CD4-positive, alpha-beta T cell treated with Interleukin-2 at 100 ng/mL for 4 hours (primary cell): ENCODE measurements at places on chromosomes 5 and 9.

DNA sequence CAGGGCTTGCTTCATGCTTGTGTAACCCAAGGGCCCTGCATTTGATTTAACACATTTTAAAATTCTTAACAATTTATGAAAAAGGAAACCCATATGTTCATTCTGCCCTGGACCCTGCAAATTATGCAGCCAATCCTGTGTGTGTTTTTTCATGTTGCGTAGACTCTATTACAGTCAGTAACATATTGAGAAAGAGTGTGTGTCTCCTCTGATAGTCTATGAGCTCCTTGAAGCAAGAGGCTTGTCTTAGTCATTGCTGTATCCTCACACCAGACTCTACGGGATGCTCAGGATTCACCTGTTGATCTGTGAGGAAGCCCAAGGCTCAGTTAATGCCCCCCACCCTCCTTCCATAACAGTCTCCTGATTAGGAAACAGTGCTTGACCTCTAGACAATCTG lies 177.3 kb upstream of the DMAC1 start:
- DNase-seq = no peak

- DNase-seq = no peak
Observed at GRCh38 chr9:77284616-77285015, 107.3 kb downstream of the VPS13A start.

DNA sequence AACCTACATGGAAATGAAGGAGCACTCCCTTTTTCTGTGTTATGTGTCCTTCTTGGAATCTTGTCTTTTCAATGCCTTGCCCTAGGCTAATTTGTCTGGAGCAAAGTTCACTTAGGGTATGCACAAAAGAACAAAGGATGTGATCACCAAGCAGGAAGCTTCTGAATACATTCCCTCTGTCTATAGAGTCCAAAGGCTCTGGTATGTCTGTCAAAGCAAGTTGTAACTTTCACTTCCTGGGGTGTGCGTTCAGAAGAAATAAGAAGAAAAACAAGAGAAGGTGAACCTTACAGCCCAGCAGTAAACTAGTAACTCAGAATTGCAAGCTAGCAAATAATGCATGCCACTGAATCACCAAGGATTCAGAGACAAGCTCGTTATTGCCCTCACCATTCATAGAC lies 31.7 kb upstream of the CDH6 start:
- DNase-seq = no peak

- peak; percentile 98 for DNase-seq
Observed at GRCh38 chr9:94165592-94166235, 81.5 kb downstream of the PTPDC1 start.

- no peak for DNase-seq
Observed at GRCh38 chr5:177134697-177135225, 1.2 kb downstream of the NSD1 start.

- no peak for DNase-seq
Observed at GRCh38 chr9:134328841-134329575, 2.8 kb downstream of the RXRA start.

DNA sequence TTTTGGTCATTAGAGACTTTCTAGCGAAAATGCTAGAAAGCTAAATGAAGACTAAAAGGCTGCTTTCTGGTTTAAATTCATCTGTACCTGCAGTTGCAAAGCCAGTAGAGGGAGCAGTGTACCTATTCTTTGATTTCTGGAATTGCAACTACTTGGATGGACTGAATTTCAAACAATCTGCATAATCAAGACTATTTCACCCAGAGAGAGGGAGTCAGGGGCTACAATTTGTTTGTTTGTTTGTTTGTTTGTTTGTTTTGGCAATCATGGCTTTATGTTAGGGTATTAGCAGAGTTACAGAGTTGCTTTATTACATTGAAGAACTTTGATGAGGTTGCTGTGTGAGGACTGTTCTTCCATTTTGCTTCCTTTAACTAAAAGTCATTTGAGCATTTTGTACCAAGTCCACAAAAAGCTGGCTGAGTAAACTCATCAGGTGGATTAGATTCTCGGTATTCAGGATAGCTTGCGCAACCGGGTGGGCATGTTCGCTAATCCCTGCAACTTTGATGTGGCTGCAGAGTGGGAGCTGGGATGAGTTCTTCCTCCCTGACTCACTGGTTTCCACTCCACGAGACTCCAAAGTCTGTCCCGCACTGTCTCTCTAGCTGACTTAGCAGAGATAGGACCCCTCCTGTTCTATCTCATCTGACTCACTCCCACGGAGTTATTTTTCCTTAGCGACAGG lies 80.0 kb upstream of the TUT7 start:
- DNase-seq = peak; percentile 28

DNA sequence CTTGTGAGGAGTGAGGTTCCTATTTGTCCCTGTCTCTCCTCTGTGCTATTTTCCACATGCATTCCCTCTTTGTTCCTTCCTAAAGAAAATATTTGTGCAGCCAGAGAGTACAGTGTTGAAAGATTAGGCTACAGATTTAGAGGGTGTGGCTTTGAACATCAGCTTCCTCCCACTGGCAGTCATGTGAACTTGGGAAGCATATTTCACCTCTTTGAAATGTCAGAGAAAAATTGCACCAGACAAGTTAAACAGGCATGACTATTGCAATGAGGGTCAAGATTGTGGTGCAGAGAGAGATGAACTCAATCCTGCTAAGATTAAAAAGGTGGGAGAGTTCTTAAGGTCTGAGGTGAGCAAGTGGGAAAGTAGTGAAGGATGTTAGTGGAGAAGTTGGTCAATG lies 641.0 kb downstream of the DNAH5 start:
- no peak for DNase-seq

DNA sequence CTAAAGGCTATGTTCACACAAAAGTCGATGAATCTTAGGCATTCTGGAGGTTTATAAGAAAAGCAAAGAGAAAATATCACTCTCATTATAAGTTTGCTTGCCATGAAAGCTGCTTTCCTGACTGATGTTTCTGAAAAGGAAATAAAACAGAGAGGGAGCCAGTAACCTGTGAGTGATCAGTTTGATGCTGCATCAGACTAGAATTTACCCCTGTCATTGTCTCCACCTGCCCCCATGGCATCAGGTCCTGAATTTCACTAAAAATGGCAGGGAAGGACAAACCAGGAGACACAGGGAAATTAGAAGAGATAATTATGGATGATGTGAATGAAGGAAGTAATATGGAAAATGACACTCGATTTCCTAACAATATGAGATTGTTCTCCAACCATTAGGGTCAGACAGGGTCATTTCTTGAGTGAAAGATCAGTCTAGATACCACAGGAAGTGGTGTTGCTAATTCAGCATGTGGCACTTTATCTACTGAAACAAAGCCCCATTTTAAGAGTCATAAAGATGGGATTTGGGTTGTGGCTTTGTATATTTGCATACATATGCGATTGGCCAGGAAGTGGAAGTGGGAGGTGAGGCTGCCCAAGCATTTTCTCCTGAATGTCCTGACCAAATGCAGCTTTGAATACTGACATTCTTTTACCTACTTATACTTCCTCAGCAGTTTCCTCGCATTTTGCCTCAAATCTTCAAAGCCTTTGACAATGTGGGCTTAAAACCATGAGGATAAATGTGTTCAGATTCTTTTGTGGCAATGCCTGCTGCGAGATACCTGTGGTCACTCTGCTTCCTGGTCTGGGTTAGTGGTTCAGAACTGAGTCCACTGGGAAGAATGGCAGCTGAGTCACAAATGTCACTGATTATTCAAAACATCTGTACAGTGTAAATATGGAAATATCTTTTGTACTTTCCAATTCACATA lies 29.7 kb downstream of the MEGF10 start:
- no peak for DNase-seq

DNA sequence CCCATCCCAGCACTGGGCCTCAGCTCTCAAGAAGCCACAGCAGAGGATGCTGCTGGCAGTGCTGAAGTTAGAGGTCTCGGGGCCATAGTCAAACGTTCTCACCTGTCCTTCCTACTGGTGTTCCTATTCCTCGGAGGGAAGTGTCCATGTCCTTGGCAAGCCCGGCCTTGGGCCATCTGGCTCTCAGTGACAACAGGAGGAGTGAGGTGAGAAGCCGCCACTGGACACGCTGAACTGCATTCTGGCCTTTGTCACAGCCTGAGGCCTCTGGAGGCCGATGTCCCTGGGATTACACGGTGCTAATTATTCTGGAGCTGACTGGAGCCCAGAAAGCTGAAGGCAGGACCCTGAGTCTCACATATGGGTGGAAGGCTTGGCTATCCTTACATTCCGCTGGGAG lies 92.5 kb downstream of the OLFM1 start:
- DNase-seq = no peak

GRCh38 chr5:113050721-113051382 lies 74.3 kb downstream of the DCP2 start:
- no peak for DNase-seq

DNA sequence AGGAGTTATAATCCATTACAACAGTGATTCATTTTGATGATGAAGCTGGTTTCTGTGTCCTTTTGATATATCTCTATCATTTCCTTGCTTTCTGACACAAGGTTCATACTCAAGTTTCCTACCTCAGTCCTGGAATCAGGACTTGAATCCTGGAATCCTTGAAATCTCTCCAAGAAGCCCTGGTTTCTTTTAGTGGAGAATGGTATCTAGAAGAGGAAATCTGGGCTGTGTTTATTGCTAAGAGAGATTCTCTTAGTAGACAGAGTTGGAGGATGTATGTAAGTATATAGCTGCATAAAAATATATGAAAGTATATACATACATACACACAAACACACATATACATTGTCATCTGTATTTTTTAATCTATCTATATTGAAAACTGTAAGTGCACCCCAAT lies 114.4 kb downstream of the GCNT1 start:
- DNase-seq = no peak

- DNase-seq = no peak
Observed at GRCh38 chr5:167634432-167634831, 657.0 kb upstream of the WWC1 start.

- no peak for DNase-seq
Observed at GRCh38 chr5:154483654-154484392, 5.8 kb upstream of the HAND1 start.

DNA sequence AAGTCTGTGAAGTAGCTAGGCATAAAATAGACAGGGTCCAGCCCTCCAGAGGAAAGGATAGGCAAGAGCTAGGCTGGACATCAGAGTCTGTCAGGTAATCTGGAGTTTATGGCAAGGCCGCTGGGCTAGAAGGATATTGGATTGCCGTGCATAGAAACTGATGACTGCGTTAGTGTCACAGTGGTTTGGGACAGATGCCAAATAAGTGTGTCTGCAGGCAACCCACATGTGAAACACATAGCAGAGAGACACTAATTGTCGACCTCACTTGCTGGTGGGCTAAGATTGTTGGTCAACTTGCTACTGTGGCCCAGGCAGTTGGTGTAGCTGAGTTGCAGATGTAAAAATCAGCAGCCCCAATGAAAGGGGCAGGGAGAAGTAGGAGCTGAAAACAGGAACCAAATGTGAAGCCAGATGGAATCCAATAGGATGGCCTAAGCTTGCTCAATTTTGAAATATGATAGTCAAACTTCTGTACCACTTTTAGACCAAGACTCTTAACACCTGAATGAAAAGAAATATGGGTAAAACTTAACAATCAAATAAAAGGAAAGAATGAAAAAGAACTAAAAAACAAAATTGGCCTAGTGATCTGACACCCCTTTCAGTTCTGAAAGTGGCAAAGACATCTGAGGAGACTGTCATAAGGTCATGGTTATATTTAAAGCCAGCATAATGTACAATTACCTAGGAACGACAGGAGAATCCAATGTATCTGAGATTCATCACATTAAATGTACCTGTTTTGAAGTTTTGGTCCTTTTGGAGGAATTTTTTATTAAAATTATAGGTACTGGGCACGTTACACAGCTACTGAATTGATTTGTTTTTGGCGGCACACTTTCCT lies 243.3 kb upstream of the ACTBL2 start:
- DNase-seq = no peak

- DNase-seq = peak; percentile 51
Observed at GRCh38 chr9:131310833-131311554, 21.5 kb downstream of the PLPP7 start.

GRCh38 chr5:64759960-64760660 lies 8.4 kb downstream of the SREK1IP1 start:
- DNase-seq = no peak

- no peak for DNase-seq
Observed at GRCh38 chr5:52859628-52860027, 71.9 kb downstream of the ITGA1 start.

GRCh38 chr5:33973271-33973670 lies 11.2 kb downstream of the SLC45A2 start:
- DNase-seq = no peak

DNA sequence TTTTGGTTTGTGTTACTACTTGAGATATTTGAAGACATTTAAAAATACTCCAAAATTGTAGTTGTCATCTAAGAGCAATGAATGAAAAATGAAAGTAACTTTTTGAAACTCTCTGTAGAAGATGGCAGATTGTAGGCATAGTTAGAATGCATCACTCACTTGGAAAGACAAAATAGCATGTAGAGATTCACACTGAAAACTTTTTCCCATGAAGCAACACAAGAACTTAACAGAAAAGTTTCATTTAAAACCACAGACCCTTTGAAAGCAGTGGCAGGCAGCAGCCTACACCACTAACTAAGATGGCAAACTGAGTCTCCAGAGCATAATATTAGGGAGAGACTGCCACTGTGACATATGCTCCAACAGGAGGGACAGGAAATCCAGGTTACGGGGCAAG lies 18.9 kb upstream of the FAM174A start:
- DNase-seq = no peak

DNA sequence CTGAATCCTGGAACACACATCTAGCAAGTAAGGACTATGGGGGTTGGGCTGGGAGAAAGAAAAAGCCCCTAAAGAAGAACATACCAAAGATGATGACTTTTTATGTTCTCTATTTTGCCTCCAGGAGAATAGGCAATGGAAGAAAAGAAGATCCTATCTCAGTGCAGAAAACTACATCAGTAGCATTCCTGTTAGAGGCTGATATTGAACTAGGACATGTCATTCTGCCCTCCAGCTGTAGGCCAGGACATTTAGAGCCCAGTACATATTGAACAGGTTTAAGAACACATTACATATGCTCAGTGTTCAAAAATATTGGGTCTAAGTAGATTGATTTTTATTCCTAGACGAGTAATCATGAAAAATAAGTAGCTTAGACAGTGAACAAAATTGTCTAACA lies 24.7 kb downstream of the PRLR start:
- DNase-seq = no peak
